Left ventricle myocardium inferior (tissue), 1 donor: ENCODE measurements at places on chromosomes 16 and 17.

DNA sequence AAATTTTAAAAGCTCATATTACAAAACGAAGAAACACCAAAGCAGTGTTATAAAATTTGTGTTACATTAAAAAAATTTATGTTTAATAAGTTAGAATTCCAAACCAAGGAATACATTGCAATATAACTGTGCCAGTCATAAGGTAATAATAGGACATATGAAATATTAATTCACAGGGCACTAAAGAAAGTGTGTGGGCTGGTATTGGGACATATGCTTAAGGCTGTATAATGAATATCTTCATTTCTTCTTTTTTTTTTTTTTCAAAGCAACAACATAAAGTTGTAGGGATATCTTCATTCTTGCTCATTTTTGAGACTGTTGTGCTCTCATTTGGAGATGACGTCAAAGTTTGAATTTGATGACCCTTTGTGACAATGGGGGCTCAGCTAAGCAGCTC lies 17.5 kb upstream of the FBXO47 start:
- DNase-seq = no peak

GRCh38 chr16:83994087-83994486 lies 26.0 kb downstream of the NECAB2 start:
- no peak for DNase-seq

DNA sequence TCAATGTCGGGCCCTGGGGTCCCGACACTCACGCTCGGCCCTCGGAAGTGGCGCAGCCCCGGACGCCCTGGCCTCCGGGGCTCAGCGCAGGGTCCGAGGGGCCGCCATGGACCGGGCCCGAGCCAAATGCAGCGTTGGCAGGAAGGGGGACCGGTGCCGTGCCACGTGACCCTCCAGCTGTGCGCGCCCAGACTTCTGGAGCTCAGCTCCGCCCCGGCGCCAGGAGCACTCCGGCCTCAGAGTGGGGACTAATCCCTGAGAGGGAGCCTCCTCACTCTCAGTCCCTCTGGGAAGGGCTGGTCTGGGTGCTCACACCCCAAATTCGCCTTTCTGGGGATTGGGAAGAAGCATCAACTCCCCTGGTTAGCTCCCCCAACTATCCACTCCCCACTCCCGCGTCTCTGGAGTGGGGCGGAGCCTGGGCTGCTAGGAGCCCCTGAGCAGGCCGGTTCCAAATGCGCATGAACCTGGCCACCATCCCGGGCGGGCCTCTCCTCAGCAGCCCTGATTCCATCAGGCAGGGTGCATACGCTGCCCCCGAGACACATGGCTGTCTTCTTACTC lies at the start of gene B3GNT9:
TSS of gene B3GNT9 (minus strand) at position 166 of the 564 bp plus-strand sequence. CDS start 513 bp downstream, outside the sequence.
- peak; percentile 82 for DNase-seq

GRCh38 chr17:5913032-5913531 lies 157.1 kb upstream of the WSCD1 start:
- no peak for DNase-seq

GRCh38 chr17:36686123-36686669 lies 84.8 kb downstream of the MRM1 start:
- DNase-seq = no peak

GRCh38 chr16:69494991-69495392 lies 70.6 kb downstream of the CYB5B start:
- no peak for DNase-seq

DNA sequence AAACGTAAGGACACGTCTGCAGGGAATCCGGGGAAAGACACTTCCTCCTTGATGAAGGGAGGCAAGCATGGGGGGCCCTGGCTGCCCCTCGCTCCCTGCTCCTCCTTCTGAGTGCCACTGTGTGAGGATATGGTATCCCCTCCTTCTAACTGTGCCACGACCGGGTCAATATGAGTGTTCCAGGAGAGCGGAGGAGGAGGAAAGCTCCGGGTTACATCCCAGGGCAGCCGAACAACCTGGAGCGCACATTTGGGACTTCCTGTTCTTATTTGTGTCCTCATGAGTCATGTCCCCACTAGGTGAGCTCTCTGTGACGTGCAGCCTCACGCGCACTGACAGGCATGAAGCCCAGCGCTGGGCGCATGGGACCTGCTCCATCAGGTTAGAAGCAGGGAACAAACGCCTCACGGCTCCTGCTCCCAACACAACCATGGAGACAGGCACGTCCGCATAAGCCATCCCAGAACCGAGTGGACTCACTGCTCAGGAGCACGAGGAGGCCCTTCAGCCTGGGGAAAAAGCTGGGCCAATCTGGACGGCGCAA lies 92.9 kb upstream of the DNAH17 start:
- no peak for DNase-seq

DNA sequence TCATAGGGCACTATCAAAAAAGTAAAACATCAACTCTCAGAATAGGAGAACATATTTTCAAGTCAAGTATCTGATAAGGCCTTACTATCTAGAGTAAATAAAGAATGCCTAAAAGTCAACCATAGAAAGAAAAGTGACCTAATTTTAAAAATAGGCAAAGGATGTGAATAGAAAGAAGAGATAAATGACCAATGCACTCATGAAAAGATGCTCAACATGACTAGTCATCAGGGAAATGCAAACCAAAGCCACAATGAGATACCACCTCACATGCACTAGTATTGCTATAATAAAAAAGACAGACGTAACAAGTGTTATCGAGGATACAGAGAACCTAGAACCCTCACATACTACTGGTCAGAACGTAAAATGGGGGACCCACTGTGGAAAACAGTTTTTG lies 90.8 kb downstream of the DYNLRB2 start:
- DNase-seq = no peak

DNA sequence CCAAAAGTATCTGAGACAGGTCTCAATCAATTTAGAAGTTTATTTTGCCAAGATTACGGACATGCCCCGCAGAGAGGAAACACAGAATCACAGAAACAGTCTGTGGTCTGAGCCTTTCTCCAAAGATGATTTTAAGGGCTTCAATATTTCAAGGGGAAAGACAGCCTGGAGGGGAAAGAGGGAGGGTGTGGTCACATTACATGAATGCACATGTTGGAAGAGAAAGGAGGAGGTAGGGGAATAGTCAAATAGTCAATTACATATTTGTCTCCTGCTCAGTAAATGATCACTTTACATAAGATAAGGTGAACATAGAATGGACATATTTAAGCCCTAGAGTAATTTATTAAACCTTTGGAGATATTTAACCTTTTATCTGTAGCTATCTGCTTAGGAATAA lies 12.3 kb downstream of the UNC45B start:
- no peak for DNase-seq

GRCh38 chr16:797120-797420 lies 3.5 kb downstream of the GNG13 start:
- no peak for DNase-seq

- no peak for DNase-seq
Measured at GRCh38 chr16:67349172-67349571, 22.6 kb downstream of the LRRC36 start.

DNA sequence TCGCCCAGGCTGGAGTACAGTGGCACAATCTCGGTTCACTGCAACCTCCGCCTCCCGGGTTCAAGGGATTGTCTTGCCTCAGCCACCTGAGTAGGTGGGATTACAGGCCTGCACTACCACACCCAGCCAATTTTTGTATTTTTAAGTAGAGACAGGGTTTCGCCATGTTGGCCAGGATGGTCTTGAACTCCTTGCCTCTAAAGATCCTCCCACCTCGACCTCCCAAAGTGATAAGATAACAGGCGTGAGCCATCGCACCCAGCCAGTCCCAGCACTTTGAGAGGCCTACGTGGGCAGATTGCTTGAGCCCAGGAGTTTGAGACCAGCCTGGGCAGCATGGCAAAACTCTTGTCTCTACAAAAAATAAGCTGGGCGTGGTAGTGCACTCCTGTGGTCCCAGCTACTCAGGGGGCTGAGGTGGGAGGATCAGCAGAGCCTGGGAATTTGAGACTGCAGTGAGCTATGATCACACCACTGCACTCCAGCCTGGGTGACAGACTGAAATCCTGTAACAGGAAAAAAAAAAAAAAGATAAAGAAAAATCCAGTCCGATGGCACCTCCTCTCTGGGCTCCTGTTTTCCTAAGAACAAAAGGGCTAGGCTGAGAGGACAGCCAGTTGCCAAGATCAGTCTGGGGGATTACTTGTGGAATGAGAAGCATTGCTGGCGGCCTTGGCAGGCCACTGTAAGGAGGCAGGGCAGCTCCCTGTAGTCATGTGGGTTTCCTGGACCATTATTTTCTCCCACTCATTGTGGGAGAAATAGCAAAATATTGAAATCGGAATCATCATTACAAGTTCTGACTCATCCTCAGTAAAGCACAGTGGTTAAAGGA lies 3.0 kb upstream of the PIPOX start:
- DNase-seq = no peak
